ENCODE measurements at places on chromosomes 6 and 20.

DNA sequence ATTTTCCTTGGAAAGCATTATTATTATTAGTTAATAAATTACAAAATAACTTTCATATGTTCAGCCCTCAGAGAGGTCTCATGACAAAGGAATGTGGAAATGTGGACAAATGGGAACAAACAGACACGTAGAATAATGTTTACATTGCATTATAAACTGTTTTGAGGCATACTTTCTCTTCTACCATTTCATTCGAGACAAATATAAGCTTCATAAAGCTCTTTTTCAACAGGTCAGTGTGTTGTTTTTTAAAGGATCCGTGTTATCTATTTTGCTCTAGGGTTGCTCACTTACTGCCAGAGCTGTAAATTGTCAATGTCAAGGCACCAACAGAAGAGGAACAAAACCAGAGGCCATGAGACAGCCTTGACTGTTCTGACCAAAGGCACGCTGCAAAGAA, 256.8 kb downstream of the PHACTR1 start:
- no peak for DNase-seq

GRCh38 chr6:10962673-10963072, 75.8 kb downstream of the SYCP2L start:
- DNase-seq, result no peak

DNA sequence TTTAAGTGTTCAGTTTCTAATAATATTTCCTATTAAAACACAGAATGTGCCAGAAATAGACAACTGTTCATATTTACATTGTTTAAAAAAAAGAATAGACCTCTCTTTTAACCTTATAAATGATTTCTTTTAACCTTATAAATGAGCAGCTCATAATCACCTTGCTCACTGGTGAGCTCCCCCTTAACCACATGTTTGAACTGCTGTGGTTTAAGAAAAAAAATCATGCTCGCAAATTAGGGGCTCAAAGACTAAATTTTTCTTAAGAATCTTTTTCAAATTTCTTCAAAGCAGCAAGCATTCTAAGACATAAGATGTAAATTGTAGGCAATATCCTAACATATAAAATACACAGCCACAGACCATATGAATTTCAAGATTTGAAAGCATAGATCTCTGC, 32.8 kb downstream of the FAM8A1 start:
- DNase-seq, result no peak

GRCh38 chr20:46243707-46244628, 64.3 kb downstream of the CDH22 start:
- no peak for DNase-seq

GRCh38 chr6:129212081-129212480, 329.1 kb downstream of the LAMA2 start:
- no peak for DNase-seq

GRCh38 chr6:53767941-53768340, 26.9 kb upstream of the LRRC1 start:
- no peak for DNase-seq

DNA sequence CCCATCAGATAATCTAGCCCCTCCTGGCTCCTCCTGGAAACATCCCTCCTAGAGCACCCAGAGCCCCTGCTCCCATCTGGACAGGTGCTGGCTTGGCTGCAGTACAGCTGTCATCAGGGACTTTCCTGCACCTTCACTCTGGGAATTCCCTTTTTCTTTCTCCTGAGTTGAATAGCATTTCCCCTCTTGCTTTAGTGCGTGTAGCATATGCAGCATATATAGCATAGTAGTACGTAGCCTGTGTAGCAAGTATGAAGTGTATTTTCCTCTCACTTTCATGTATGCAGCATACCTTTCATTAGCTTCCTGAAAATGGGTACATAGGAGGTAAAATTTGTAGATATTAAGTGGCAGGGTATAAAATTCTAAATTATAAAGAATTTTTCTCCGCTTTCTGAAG, 352.9 kb downstream of the ESR1 start:
- DNase-seq, result no peak

- DNase-seq, result no peak
These were observed 51.6 kb upstream of the OGFRL1 start for GRCh38 chr6:71236926-71237434.

DNA sequence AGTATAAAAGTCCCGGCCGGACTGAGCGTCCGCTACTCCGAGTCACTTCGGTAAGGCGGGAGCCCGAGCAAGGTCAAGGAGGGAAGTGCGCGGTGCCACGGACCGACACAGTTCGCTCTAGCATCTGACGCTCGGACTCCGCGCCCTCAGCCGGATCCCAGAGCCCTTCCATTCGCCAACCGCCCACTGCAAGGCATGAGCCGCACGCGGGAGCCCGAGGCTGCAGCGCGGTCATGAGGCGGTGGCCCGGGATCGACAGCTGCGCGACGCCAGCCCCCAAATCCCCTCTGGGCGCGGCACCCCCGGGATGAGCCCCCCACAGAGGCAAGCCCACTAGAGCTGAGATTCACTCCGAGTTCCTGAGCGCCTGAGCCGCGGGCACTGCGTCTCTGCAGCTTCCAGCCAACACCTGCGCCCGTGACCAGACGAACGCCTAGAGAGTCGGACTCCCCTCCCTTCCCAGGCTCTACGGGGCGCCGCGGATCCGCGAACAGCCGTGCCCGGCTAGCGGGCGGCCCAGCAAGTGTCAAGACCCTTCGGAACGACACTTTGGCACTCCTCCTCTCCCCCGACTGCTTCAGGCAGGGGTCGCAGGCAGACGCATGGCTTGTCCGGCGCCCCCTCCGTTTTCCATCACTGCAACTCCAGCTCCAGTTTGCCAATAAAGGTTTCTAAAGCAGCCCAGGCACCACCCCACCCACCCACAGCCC, 725 bp upstream of the ISM1 start:
- peak; percentile 80 for DNase-seq

- DNase-seq, result no peak
These were observed 41.2 kb downstream of the THBS2 start for GRCh38 chr6:169212436-169212835.

GRCh38 chr6:17297271-17298080, 16.3 kb downstream of the RBM24 start:
- no peak for DNase-seq

- no peak for DNase-seq
These were observed 98.3 kb downstream of the SASH1 start for GRCh38 chr6:148440877-148441453.

DNA sequence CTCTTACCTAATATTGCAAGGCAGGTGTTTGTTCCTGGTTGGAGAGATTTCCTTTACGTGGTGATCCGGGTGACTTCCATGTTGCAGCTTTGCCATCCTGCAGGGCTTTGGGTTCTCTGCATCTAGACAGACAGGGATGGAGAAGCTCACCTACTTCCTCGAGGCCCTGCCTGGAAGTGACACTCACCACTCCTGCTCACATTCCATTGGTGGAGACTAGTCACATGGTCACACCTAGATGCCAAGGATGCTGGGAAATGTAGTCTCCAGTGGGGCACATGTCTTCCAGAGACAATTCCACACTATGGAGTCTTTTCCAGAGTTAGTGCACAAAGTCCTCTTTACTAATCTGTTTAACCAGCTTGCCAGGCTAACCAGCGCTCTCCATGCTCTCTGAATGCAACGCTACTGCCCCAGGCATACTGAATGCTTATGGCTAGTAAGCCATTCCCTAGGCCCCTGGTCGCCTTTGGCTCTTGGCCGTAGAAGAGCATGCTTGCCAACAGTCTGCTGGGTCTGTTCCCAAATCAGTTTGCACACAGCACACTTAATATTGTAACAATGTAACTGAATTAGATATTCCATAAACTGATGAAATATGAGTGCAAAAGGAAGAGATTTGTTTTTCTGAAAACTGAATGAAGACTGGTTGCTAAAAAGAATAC, 6.7 kb upstream of the KCNK15 start:
- DNase-seq, result peak; percentile 65

DNA sequence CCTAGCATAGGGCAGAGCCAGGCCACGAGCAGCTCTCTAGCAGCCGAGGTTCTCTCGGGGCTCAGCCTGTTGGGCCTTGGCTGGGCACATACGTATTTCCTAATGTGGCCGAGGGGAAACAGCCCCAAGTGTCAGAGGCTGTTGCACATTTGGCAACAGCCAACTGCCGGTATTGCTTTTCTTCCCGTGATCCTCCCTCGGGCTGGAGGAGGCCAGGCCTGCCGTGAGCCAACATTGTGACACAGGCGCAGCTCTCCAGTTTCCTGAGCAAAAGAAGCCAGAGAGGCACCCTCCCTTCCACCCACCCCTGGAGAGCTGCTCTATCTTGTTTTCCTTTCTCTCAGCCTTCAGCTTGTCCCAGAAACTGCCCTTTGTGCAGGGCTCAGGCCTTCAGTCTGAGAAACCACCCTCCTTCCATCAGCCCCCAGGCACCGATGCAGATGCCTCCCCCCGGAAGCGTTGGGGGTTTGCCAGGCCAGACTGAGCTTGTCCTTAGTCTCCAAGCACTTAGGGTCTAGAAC, 5.1 kb upstream of the BPI start:
- peak; percentile 84 for DNase-seq

DNA sequence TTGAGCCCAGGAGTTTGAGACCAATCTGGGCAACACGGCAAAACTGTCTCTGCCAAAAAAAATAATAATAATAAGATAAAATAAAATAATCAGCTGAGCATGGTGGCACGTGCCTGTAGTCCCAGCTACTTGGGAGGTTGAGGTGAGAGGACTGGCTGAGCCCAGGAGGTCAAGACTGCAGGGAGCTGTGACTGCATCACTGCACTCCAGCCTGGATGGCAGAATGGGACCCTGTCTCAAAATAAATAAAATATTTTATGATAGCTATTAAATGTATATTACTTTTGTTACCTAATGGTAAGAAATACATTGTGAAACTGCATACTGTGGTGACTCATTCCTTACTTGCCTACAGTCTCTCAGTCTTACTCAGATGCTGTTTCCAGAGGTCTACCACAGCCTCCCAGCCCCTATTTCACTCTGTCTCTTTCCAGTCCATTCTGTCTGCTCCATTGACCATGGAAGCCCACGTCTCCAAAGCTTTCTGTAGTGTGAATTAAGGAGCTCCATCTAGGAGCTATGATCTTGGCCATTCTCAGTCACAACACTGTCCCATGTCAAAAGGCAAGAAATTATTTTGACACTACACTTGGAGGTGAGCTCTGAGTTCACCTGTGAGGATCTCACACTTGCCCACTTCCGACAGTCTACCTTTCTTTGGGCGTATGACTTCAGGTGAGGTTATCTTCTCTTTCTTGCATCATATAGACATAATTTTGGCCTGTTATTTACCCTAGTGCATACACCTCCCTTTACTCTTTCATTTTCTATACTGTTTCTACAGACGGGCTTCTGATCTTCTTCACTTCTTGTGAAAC, 22.4 kb upstream of the SNX9 start:
- no peak for DNase-seq

GRCh38 chr20:5885866-5886265, 64.5 kb downstream of the TRMT6 start:
- DNase-seq, result no peak

DNA sequence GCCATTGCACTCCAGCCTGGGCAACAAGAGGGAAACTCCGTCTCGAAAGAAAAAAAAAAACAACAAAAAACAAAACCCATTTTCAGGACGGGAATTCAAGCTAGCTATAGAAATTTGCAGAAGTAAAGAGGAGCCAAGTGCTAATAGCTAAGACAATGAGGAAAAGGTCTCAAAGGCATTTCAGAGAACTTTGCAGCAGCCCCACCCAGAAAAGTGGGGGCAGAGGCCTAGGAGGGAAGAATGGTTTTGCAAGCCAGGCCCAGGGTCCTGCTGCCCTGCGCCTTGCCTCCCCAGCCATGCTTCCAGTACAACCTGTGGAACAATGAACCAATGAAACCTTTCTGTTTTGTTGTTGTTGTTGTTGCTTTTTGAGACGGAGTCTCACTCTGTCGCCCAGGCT, 38.3 kb upstream of the SAMHD1 start:
- DNase-seq, result no peak
